ENCODE measurements at places on chromosomes 5 and 9.

DNA sequence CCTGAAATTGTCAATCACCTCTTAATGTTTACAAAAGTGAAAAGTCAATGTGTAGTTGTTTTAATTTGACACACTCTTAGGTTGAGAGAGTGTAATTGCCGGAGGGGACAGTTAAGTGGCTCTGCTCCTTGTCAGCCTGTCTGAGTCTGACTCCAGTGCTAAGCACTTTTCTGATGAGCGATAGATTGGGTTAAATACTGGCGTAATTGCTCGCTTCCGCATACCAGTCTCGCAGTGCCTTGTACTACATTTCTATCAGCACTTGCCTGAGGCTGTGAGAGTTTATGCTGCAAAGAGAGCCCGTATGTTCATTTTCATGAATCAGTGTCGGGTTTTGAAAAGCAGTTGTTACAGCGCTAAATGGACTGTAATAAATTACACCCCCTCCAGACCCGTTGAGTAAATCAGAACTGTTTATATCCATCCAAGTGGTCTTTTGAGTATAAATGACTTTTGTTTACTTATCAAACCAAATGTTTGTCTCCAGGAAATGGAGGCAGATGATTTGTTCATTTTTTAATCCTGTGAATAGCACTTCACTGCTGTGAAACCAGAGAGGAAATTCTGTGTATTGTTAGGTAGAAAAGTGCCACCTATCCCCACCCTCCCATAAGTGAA is 41.0 kb upstream of the DMRT3 start:
- no peak for DNase-seq

- DNase-seq: peak; percentile 33
These were observed 95.8 kb downstream of the ALDH1A1 start for GRCh38 chr9:72856972-72857623.

- peak; percentile 19 for DNase-seq
These were observed 442.4 kb upstream of the ZNF462 start for GRCh38 chr9:106420511-106420944.

- DNase-seq: no peak
These were observed 390.4 kb upstream of the CDH6 start for GRCh38 chr5:30802961-30803705.

DNA sequence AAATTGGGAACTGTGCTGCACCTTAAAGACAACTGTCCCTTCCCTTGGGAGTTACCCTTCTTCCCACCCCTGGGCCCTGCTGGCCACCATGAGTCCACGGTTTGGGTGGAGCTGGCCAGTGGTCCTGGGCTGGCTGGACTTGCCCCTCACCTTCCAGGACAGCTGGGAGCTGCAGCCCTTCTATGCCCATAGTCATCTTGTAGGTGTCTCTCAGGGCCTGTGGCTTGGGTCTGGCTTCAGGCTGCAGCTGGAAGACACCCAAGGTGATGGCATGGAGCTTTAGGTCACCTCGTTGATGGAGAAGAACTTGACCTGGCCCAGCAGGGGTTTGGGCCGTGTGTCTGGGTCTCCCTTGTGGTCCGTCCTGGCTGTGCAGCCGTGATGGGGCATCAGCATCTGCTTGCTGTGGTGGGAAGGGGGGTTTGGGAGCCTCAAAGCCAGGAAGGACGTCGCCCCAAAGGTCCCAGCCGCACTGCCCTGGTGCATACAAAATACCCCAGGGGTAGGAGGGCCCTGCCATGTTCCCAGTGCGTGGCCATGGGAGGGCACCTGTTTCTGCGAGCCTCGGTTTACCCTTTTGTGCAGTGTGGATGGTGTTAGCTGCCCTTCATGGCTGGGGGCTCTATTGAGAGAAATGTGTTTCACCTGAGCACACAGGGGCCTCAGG is 8.9 kb downstream of the WNK2 start:
- DNase-seq: no peak

DNA sequence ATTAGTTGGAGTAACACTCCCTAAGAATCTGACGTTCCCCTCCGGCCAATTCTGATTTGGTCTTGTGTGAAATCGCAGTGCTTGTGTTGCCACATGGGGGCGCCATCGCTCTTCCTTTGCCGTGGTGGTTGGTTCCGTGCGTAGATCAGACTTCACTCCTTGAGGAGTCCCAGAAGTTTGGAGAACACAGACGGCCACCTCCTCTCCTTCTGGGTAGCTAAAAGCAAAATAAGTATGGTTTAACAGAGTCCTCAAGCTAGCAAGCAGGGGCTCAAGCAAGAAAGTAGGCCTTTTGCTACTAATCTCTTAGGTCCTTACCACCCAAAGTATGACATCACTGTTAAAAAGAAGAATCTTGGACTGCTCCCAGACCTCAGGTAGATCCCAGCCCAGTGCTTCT is 59.5 kb downstream of the HSPA4 start:
- DNase-seq: peak; percentile 80

DNA sequence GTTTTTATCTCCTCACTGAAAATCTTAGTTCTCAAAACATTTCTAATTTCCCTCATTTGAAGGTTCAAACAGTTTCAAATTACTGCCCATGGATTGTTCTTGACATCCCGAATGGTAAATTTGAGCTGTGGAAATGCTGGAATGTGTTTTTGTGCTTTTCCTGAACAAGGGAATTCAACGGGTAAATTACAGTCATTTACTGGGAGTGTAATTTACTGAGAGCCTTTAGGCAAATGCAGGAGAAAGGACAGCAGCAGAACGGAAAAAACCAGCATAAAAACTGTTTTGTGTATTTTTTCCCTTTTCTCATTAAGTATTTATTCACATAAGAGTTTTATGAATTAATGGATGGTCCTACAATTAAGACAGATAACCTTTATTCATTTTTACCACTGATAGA is 139.2 kb downstream of the PBX3 start:
- DNase-seq: no peak

- no peak for DNase-seq
These were observed 312.5 kb downstream of the ACTL7B start for GRCh38 chr9:108543251-108543778.

DNA sequence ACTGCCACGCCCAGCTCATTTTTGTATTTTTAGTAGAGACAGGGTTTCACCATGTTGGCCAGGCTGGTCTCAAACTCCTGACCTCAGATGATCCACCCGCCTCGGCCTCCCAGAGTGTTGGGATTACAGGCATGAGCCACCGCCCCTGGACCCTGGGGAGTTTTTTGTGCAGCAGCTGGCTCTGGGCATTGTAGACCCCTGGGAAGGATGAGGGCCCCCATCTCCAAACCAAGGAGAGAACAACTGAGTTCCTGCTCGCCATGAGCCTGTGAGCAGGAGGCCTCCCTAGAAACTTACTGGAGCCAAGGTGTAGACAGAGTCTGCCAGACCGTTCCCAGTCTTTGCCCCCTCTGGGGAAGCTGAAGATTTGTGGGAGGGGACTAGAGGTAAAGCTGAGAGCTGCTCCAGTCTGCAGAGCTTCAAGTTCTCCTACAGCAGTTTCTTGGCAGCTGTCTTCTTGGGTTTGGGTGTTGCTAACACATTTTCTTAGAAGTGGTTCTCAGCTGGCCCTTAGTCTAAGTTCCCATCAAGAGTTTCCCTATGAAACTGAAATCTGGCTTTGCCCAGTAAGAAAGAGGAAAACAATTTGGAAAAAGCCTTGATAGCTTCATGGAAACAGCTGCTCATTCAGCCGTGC is 12.4 kb downstream of the NUDT2 start:
- no peak for DNase-seq

DNA sequence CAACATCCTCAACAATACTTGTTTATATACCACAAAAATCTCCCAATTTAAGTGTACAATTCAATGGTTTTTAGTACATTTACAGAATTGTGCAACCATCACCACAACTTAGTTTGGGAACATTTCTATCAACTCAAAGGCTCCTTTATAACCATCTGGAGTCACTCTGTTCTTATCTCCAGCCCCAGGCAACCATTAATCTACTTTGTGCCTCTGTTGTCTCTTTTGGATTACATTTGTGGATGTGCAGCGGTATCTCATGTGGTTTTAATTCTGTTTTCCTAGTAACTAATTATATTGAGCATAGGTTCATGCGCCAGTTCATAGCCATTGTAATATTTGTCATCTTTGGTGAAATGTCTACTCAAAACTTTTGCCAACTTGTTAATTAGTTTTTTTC is 14.4 kb downstream of the ADAMTS19 start:
- no peak for DNase-seq

DNA sequence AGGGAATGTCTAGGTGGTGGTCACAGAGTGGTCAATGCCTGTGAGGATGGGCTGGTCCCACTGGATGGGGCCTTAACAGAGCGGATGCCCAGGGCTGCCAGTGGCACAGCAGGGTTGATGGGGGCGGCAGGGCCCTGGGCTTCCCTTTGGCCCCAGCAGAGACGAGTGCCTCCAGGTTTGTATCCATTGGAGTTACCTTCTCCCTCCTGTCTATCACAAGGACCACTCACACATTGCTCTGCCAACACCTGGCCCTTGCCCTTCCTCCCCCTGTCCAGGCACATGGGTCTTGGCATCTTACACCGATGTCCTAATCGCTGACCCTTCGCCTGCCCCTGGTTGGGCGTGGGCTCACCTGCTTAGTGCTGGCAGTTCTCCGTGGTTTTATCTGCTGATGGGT is 26.2 kb upstream of the IRX4 start:
- DNase-seq: no peak

- DNase-seq: peak; percentile 17
These were observed 172.5 kb upstream of the GLRA1 start for GRCh38 chr5:152097128-152097527.

DNA sequence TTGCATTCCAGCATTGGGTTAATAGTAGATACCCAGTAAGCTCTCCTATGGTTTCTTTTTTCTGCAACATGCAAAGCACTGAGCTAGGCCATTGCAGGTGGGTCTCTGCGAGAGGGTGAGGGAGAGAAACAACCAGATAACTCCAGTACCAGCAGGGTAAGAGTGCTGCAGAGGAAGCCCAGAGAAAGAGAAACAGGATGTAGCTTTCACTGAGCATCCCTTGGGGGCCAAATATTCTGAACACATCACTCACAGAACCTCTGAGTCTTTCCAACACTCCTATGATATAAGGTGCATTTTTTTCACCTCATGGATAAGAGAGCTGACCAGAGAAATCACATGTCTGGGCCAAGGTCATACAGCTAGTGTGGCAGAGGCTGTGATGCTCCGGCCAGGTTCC is 76.7 kb downstream of the TRIM32 start:
- DNase-seq: no peak

GRCh38 chr9:7318920-7319319 is 480.7 kb downstream of the DMAC1 start:
- DNase-seq: no peak

DNA sequence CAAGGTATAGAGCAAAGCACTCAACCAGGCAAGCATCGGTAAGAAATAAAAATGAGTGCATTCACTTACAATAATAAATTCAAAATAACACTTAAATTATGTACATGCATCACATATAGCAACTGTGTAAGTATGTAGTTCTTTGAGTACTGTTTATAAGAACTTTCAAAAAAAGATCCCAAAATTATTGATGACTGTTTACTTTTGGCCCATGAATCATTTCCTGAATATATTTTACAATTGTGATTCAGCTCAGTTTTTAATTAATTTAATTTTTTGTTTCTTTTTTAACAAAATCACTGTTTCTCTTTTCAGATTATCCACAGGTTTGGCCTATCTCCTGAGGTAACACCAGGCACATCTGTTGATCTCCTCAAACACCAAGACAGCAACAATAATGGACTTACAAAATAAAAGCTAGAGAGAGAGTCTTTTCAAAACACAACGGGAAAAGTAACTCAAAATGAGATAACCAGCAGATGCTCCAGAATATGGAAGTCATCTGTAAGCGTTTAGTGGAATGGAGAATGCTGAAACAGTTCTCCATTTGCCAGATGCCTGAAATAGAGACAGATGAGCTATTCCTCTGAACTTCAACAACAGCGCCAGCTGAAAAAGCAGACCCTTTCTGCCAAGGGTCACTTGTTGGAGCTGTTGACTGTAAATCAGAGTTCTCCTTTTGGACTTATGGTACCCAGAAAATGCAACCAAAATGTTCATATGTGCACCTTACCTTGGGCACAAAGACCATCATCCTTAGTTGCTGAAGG is 348.6 kb upstream of the RGMB start:
- DNase-seq: no peak

DNA sequence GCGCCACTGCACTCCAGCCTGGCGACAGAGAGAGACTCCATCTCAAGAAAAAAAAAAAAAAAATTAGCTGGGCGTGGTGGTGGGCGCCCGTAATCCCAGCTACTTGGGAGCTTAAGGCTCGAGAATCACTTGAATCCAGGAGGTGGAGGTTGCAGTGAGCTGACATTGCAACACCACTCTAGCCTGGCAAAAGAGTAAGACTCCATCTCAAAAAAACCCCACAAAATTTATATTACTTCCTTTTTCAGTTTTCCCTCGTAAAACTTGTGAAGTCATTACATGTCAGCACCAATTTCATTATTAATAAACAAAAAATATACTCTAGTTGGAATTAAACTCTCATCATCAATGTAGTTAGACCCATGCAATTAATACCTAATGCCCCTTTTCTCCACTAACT is 43.9 kb downstream of the SHLD3 start:
- no peak for DNase-seq
